Activated CD4-positive, alpha-beta T cell treated with anti-CD3 and anti-CD28 coated beads, Interleukin-2, amount 50 U/mL, for 48 hours (primary cell): ENCODE measurements at places on chromosomes 1 and 21.

DNA sequence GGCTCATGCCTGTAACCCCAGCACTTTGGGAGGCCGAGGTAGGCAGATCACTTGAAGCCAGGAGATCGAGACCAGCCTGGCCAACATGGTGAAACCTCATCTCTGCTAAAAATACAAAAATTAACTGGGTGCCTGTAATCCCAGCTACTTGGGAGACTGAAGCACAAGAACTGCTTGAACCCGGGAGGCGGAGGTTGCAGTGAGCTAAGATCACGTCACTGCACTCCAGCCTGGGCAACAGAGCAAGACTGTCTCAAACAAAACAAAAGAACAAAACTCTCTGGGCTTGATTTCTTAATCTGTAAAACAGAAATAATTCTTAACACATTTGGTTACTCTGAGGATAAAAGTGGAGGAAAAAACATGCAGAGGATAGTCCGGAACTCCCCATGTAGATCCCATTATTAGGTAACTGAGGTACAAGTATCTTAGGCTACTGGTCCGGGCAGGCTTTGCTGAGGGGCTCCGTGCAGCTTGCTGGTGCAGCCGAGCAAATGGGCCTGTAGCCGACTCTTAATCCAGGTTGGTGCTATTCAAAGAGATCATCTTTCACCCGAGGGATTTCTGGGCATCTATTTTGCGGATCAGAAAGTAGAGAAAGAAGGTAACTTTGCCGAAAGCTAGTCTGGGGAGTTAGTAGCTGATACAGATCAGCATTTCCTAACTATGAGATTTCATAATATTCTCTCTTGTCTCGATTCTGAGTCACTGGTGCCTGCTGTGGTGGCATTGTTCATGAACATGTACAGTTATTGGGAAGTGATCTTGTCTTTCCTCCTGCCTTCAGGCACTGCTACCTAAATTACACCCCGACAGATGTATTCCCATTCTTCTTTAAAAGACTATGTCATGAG lies 56.8 kb downstream of the NFIA start:
- no peak for DNase-seq

DNA sequence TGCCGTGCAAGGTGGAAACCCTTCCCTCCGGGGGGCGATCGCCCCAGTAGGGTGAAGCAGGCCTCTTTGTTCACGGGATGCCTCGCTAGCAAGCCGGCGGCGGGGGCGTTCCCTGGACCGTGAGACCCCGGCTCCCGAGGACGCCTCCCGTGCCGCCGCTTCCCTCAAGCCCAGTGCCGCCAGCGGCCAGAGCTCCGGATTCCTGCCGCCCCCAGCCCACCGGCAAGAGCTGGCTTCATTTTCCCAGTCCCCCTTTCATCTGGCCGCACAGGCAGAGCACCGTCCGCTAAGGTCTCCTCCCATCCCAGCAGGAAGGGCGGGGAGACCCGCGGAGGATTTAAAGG lies 16.3 kb downstream of the IER5 start:
- peak; percentile 54 for DNase-seq

DNA sequence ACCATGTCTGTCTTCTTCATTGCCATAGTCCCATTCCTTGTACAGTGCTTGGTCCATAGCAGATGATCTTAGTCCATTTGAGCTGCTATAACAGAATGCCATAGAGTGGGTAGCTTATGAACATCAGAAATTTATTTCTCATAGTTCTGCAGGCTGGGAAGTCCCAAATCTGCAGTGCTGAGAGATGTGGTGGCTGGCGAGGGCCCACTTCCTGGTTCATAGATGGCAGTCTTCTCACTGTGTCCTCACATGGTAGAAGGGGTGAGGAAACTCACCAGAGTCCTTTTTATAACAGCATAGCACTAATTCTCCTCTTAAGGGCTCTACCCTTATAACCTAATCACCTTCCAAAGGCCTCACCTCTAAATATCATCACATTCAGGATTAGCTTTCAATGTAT lies 23.1 kb upstream of the RAP1A start:
- peak; percentile 55 for DNase-seq

DNA sequence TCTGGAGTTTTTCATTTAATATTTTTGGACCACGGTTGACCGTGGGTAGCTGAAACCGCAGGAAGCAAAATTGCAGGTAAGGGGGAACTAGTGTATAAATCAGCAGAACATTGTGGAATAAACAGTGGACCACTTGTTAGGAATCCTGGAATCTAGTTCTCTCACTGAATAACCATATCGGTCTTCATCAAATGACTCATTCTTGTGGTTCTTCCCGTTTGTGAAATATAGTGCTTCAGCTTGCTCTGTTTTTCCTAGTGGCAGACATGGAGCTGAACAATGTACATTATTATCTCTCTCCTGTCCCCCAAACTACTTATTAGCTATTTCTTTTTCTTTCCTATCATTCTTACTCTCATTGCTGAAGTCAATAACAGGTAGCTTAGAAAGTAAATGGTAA lies 61.9 kb downstream of the HSPA13 start:
- no peak for DNase-seq

GRCh38 chr1:196951711-196952394 lies 8.3 kb downstream of the CFHR2 start:
- no peak for DNase-seq

- DNase-seq: peak; percentile 64
Observed at GRCh38 chr1:95116580-95117206, 462 bp upstream of the TLCD4 start.

DNA sequence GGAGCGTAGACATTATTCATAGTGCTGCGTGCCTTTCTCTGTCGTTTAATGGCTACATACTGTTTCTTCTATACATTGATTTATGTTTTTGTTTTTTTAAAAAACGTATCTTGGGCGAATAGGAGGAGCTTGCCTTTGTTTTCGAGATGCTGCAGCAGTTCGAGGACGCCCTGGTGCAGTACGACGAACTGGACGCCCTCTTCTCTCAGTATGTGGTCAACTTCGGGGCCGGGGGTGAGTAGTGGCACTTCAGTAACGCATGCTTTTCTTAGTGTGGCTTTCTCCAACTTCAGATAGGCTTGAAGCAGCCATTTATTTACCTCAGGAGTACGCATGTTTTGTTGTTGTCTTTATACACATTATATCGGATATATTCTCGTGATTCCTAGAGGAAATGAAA lies 46.9 kb downstream of the TRAPPC10 start:
- no peak for DNase-seq

- no peak for DNase-seq
Observed at GRCh38 chr1:98216304-98216703, 295.5 kb upstream of the DPYD start.

- DNase-seq: no peak
Observed at GRCh38 chr1:193794239-193794638, 607.8 kb upstream of the B3GALT2 start.

- DNase-seq: no peak
Observed at GRCh38 chr1:10724052-10724494, 72.4 kb downstream of the CASZ1 start.
